ENCODE measurements at places on chromosomes 4 and X.
A peak's percentile ranks its signal among the peaks of the same experiment; 100 is the strongest.

DNA sequence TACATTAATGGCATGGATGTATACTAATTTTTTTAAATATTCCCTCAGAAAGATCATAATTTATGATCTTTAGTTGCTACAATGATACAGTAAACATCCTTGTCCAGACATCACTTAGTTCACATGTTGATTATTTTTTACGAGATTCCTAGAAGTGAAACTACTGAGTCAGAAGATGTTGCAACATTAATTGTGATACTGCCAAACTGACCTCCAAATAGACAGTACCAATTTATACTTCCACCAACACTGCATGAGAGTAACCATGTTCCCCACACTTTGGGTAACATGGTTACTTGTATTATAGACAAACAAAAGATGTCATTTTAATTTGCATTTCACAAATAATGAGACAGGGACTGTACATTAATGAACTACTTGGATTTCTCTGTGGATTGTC, 19.6 kb downstream of the RCHY1 start:
- DNase-seq: peak; percentile 84

DNA sequence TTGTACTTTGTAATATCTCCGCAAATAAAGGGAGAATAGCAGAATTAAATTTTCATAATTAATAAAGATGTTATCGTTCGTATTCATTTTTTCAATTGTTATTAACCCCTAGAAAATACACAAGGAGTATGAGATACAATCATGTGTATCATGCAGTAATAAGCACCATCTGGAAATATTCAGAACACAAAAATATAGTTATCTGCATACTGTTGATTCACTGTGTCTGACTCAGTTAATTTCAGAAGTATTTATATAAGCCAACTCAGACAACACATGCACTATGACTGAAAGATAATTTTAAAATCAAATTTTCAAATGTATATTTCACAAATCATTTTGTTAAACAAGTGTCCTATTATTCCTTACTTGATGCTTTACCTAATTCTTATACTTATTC, 1954.8 kb downstream of the ARAP2 start:
- peak; percentile 1 for DNase-seq

DNA sequence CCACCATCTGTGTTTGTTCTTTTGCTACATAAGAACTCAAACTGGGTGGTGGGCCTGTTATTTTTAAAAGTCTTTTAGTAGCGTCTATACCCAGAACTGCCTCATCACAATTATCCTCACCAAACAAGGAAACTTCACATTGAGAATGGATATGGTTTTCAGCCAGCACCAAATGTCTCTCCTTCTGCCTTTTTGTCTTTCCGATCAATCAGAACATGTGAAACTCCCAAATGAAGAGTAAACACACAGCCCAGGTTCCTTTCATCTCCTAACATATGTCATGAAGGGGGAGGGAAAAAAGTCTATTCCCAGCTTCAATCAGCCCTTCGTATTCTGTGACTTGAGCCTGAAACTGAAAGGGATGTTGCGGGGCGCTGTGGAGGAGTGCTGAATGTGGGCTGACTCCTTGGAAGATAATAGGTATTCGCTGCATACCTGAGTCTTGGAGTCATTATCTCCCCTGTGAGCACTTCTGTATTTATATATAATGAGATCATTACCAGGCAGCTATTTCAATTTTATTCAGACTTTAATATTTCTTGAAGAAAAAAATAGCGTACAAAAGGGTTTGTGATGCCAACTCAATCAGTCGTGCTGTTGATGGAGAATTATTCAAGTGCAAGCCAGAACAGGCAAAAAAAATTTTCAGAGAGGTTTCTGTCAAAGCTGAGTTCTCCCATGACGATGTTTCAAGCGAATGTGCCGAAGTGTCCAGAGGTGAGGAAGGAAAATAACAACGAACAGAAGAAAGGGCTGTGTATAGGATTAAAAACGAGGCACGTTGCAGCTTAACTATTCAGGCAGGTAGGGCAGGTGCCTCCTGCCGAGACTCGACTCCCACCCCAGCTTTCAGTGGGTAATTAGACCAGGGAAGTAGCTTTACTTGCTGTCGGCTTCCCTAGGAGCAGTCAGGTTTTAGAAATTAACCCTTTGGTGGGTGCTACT, 163.9 kb upstream of the NOCT start:
- no peak for DNase-seq

DNA sequence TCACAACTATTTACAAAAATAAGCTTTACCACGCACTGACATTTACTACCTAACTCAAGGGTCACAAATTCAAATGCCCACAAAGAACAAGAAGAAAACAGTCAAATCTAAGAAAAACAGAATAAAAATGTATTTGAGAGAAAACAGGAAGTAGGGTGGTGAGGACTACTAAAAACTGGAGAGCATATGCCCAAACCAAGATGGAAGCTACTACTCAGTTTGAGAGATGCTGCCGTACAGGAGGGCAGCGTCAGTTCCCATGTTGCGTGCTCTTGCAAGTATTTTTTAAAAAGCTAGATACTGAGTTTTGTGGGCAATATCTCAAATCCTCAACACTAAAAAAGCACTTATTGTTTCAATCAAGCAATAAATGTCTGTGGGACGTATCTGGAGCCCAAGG, 16.2 kb downstream of the HNRNPD start:
- DNase-seq: no peak

DNA sequence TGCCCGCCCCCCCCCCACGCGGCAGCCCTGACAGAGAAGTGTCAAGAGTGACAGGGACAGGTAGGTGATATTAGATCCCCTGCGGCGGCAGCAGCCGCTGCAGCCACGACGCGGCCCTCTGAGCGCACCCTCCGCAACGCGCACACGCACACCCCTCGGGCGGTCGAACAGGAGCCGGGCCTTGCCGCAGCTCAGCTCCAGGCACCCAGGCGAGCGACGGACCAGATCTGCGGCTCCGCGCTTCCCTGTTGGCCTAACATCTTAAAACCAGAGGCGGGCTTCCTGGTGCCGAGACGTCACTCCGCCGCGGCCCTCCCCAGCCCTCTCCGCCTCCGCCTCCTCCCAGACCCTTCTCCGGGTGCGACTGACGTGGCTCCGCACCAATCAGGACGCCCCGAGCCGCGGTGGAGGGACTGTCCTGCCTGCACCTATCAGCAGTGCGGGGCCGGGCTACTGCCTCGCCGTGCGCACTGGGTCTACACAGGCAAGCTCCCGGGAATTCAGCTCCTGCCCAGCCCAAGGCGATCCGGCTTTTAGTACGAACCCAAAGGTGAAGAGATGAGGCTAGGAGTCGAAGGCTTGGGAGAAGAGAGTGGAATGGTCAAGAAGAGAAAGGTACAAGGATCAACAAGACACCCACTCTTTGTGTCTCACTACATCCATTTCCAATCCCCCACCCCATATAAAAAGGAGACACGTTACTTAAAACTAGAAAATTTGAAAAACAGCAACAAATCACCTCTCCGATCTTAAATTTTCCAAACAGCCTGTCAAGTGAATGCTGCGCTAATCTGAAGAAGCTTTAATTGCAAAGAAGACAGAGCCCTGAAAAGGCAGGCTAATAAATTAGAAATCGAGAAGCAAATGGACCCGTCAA, at the start of gene PITX2:
PITX2 (minus strand) TSS at position 237 of the 877 bp plus-strand sequence. CDS start 617 bp downstream, outside the sequence.
- peak; percentile 90 for DNase-seq

DNA sequence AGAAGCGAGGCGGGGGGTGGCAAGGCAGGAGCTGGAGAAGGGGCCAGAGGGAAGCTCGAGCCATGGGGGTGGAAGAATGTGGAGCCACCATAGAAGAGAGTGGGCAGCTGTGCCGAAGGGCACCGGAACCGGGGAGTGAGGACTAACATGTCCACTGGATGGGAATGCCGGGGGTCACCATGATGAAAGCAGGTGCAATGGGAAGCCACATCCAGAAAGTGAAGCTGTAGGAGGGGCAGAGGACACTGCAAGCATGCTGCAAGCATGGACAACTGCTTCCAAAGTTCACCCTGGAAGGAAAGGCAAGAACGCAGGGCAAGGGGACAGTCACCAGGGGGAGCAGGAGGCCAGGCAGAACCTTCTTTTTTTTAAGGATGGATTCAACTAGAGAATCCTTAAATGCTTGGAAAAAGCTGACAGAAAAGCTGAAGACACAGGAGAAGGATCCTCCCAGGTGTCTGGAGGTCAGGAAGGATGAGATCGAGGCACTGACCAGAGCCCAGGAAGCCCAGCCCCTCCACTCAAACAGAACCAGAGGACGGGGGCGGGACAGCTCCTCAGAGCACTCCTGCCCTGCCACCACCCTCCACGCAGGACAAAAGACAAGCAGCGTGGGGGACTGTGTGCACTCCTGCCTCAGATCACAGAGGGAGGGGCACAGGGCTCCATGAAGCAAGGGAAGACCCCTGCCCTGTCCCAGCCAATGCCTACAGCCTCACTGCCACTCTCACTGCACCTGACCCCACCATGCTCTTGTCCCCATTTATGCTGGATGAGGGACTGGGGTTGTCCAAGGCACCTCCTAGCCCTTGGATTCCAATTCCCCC, 169.2 kb downstream of the AFAP1 start:
- peak; percentile 26 for DNase-seq

DNA sequence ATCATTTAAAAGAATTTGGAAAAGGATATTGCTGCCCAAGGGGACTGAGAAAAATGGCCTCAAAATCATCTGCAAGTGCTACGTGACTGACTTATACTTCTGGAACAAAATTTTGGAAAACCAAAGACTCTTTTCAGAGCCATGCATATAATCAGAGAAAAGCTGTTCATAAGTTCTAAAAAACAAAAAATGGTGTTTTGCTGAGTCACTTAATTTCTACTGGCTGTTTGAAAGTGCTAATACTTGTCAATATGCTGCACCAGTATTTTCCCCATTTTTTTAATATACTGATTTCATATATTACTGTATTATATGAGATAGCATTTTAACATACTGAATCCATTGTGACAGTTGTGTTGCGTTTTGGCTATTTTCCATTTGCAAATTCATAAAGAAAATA, 61.5 kb upstream of the ZMAT1 start:
- DNase-seq: no peak

- DNase-seq: no peak
These were observed 165.3 kb upstream of the PPP1R2C start for GRCh38 chrX:42943051-42943974.

DNA sequence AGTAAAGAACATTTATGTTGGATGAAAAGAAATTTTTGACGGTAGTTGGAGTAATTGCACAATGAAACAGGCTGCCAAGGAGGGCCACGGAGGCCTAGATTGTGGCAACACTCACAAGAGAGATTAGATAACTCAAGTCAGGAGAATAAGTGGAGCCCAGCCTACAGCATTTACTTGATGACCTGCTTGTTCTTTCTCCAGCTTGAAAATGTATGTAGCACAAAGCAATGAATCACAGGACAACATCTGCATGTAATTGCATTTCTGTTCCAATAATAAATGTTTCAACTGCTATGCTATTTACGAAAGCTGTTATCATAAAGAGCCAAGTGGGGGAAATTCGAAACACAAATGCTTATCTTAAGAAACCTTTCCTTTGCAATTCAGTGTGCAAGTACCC, 221.2 kb upstream of the MID1 start:
- peak; percentile 40 for DNase-seq

- DNase-seq: no peak
These were observed 126.9 kb upstream of the CBR4 start for GRCh38 chr4:169136796-169137557.

DNA sequence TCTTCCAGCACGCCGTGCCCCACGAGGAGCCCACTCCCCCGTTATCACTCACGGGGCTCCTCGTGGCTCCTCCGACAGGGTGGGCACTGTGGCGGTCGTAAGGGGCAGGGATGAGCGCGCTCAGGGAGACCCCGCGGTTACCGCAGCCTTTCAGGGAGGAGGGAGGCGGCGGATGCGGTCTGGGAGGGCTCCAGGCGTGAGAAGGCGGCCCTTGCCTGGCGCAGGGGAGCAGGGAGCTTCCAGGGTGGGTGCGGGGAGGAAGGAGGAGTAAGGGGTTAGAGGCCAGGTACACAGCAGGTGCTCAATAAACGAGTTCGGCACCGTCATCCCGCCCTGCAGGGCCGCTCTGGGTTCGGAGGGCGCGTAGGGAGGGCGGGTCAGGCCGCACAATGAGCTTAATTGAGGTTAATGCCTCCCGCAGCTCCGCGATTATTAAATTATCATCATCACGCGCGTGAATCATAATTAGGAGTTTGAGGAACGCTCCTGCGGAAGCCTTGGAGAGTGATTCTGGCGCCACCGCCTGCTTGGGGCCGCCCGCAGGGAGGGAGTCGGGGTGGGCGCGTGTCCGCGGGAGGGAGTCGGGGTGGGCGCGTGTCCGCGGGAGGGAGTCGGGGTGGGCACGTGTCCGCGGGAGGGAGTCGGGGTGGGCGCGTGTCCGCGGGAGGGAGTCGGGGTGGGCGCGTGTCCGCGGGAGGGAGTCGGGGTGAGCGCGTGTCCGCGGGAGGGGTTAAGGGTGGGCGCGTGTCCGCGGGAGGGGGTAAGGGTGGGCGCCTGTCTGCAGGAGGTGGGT, 7.6 kb upstream of the NKX1-1 start:
- no peak for DNase-seq

GRCh38 chr4:62075521-62075920, 875.4 kb downstream of the ADGRL3 start:
- DNase-seq: no peak

- peak; percentile 9 for DNase-seq
These were observed 141.1 kb downstream of the MSL3 start for GRCh38 chrX:11899091-11899490.

DNA sequence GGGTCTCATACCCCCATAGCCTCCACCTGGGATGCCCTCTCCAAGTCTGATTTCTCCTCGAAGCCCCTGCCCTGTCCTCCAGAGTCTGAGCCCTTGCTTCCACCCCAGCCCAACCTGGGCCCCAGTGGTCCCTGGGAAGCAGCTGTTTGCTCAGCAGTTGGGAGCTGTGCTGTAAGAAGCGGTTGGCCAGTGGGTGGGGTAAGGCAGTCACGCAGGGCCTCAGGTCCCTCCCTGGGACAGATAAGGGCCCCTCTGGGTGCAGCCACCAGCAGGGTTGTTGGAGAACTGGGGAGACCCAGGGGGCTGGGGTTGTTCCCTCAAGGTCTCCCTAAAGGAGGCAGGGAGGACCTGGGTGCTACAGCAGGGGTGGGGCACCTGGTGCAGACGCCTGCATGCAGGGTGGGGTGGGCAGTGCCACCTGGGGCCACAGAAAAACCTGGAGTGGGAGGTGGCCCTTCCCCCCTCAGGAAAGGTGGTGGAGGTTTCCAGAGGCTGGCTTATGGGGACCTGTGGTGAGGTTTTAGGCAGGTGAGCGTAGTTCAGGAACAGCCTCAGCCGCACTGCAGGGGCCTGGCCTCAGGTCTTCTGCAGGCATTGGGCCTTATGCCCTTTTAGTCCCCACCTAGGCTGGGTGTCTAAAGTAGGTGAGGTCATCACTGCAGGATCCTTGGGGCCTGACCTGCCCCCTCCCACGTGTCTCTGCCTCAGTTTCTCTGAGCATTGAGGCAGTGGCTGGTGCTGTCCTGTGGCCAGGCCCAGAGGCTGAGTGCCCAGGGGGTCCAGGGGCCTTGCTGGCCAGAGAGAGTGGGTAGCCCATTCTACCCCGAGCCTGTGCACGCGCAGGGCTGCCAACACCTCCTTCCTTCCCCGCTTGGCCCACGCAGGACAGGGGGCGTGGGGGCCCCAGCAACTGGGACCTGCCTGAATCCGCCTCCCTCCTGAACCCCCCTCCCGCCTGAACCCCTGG, 3.1 kb upstream of the SLC26A1 start:
- no peak for DNase-seq

DNA sequence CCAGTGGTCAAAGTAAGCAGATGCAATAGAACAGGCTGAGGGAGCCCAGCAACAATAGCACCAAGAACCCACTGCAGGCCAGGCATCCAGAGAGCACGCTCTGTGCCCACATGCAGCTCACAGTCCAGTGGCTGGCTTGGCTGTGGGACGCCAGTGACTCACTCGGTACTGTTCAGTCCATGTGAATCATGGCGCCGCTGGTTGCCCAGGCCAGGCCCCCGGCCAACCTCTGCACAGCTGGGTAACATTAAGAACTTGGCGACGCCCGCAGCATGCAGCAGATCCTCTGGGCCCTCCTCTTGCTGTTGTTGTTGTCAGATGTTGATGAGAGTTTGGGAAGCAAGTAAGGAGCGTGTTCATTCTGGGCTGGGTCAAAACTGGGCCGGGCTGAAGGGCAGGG, 60.5 kb downstream of the MSX1 start:
- DNase-seq: peak; percentile 81
